Stimulated activated CD4-positive, alpha-beta T cell treated with anti-CD3 and anti-CD28 coated beads, Interleukin-2, amount 100 ng/mL, for 24 hours (primary cell): ENCODE measurements at places on chromosomes 5 and 9.

GRCh38 chr9:100167915-100168654, 69.0 kb downstream of the INVS start:
- DNase-seq: no peak

- no peak for DNase-seq
Observed at GRCh38 chr5:179314606-179315355, 30.5 kb downstream of the ADAMTS2 start.

DNA sequence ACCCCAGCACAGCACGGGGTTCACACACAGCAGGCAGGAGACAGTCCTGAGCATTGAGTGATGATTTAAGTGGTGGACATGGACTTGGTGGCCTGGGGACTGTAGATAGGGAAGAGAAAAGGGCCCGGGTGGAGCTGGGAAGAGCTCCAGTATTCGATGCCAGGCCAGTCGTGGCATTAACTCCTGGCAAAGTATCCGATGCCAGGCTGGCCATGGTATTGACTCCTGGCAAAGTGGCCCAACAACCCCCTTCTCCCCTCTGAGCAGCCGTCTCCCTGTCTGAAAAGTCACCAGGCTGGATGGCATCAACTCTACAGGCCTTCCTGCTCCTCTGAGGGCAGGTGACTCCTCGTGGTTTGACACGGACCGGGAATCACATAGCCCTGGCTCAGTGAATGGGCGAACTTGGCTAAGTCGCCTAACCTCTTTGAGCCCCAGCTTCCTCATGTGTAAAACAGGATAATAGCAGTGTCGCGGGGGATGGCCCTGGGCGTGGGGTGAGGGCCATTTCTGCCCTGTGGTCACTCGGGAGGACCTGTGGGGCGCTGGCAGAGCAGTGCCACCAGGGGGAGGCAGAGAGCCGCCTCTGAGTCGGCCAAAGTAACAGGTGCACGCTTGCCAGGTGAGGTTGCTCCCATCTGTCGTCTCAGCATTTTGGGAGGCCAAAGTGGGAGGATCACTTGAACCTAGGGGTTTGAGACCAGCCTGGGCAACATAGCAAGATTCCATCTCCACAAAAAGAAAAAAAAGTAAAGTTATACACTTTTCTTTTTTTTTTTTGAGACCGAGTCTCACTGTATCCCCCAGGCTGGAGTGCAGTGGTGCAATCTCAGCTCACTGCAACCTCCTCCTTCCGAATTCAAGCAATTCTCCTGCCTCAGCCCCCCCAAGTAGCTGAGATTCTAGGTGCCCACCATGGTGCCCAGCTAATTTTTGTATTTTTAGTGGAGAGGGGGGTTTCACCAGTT, 5.7 kb upstream of the SEC16A start:
- peak; percentile 80 for DNase-seq

DNA sequence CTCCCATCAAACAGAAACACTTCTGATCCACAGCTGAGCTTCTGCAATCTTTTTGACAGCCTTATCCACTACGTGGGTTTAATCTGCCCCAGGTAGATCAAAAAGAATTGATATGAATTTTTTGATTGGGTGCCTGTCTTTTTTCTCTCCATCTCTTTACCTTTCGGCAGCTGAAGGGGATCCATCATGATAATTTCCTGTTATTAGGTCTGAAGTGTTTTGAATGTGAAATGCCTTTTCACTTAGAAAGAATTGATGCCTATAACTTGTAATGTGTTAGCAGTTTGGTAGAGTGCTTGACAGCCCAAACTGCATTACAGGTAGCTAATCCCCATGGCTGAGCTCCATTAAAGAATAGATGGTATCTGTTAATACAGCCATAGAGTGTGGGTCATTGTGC, 745.4 kb downstream of the TLR4 start:
- no peak for DNase-seq

DNA sequence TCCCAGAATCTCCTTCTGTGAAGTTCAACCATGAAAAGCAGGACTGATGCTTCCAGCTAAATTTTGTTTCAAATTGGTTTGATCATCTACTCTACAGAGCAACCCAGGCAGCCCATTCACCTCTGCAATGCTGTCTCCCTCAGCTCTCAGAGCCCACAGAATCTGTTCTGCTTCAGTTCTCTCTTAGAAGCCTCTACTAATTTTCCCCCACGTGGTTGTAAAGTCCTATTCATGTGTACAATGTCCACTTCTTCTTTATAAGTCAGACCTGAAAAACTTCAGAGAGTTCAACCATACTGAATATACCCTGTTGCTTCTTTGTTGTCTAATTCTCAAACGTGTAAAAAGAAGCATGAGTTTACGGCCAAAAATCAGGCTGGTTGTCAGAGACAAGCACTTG, 21.3 kb upstream of the FAM13B start:
- DNase-seq: no peak

GRCh38 chr9:131264231-131264630, 12.1 kb downstream of the FAM78A start:
- peak; percentile 46 for DNase-seq

- DNase-seq: no peak
Observed at GRCh38 chr5:109083937-109084336, 325.8 kb downstream of the PJA2 start.

DNA sequence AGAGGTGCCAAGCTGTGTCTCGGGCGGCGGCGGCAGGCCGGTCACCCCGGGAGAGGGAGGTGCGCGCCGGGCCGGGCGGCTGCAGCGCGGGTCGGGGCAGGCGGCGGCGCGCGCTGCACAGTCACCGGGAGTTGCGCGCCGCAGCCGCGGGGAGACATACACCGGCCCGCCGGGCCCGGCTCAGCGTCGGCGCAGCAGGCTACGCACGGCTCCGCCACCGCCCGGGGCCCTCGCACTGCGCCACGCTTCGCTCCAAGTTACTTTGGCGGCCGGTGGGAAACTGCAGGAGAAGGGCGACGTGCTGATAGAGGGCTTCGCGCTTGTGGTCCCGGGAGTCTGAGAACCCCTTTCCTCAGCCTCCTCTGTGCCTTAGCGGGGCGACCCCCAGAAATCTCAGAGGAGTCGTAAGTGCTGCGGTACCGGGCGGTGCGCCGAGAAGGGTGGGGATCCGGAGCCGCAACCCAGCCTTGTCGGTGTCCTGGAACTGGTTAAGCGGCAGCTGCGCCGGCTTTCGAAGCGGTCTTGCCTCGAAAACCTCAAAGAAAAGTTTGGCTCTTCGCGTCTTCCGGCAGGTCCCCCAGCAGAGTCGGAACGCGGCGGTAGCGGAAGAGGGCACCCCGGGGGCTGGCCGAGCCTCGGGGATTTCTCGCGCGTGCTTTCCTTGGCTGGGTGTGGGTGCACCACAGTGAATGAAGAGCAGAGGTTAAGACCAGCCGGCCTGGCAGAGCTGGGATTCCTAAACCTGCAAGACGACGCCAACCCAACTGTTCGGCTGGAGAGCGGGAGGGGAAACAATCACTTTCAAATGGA, at the start of gene EFNA5:
EFNA5 (minus strand) TSS at position 6 of the 810 bp plus-strand sequence.
- DNase-seq: peak; percentile 42

GRCh38 chr9:93232388-93232960, 48.5 kb downstream of the WNK2 start:
- no peak for DNase-seq

DNA sequence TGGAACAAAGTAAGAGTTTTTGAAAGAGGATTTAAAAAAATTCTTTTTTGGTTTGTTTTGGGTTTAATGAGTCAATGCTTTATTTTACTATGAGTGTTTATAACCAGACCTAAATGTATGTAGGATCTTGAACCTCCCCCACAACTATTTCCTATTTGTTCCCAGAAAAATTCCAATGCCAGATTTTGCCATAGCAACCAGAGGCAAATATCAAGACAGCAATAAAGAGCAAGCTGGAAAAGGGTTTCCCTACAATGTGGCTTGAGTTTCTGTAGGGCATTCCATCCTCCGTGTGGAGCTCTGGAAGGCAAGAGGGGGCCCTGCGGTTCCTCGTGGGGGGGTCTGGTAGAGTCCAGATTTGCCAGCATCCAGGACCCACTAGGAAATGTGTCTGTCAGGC, 27.8 kb upstream of the GDNF start:
- no peak for DNase-seq

GRCh38 chr9:130549093-130549735, 30.2 kb upstream of the FUBP3 start:
- DNase-seq: no peak

- peak; percentile 23 for DNase-seq
Observed at GRCh38 chr9:36504156-36504555, 68.5 kb upstream of the MELK start.

GRCh38 chr9:114288193-114289091, 34.5 kb upstream of the ORM1 start:
- no peak for DNase-seq

- no peak for DNase-seq
Observed at GRCh38 chr9:84667571-84668195, 1.8 kb upstream of the NTRK2 start.

DNA sequence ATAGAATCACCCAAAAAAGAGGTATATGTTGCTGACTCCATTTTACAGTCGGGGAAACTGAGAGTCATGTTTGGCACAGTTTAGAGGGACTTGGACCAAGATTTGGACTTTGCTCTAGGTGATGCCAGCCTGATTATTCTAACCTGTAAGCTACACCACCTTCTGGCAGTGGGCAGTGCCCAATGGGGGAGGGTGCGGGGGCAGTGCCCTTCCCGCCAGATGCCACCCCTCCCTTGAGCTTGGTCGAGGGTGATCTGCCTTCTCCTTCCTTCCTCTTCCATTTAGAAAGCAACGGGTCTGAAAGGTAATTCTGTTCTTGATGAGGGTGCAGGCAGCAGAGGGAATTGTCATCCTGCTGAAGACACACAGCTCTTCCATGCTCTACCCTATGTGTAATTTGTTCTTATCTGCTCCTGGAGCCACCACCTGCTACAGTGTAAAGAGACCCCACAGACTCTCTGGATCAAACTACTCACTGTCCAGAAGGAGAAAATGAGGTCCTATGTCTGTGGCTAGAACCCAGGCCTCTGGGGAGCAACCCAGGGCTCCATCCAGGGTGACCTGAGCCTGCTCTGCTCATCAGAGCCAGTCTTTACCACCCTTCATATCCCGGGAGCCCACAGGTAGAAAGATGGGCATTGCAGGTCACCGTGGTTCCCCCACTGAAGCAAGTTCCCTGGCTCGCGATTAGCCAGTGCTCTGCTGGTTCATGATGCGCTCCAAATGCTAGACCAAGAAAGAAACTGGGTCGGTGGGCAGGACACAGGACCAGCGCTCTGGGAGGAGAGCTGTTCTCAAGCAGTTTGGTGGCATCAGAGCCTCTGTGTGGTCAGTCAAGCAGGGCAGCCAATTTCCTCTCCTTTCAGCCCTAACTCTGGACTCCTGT, 156.2 kb downstream of the RGS3 start:
- DNase-seq: no peak

DNA sequence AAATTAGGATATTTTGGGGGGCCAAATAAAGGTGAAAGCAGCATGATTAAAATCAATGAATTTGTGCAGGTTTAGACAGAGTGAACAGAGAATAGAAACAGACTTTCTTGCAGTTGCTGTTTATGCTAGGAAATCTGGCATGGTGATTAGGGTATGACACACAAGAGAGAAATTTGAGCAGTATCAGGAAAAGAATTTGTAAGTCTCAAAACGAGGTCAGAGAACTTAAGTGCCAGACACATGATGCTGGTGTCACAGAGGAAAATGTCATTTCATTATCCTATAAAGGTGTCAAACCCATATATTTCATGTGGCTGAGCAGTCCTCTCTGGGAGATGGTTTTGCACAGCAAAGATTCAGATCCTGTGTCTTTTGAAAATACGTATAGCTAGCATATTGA, 15.7 kb downstream of the LVRN start:
- DNase-seq: no peak

- no peak for DNase-seq
Observed at GRCh38 chr5:65395526-65396155, 86.1 kb downstream of the ADAMTS6 start.

GRCh38 chr9:77514886-77515711, 133.0 kb downstream of the GNA14 start:
- no peak for DNase-seq

- no peak for DNase-seq
Observed at GRCh38 chr5:125042261-125042890, 295.9 kb upstream of the ZNF608 start.

DNA sequence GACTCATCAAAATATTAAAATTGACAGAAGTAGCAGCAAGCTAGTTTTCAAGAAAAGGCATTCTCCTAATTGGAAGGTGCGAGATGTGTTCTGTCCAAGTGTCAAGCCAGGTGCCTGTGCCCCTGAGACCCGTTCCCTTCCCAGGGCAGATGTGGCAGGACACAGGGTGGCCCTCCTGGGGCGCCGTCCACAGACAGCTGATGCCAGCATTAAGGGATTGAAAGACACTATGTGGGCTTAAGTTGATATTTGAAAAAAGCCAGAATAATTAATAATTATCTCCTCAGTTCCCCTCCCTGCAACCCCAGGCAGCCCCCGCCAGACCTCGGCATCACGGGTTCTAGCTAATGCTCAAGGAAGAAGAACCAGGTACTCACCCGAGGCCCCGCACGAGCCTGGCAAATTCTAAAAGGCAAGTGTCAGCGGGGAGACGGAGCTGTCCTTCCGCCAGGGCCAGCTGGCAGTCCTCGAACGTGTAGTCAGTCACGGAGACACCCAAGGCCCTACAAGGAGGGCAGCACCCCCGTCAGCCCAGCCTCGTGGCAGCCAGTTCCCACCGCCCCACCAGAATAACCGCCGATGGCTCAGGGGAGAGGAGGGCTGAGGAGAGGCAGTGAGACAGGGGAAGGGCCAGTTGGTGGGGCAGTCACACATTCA, 29.1 kb upstream of the SLC6A3 start:
- DNase-seq: no peak
